ENCODE measurements at places on chromosomes 13 and 19.

- peaks cover 2% of the 10 kb centered on the region for H3K36me3 ChIP-seq
- peaks cover 17% of the 10 kb centered on the region for H3K4me1 ChIP-seq
- no peaks in the 10 kb centered on the region for H3K27me3 ChIP-seq
- no peak overlapping the region for H3K27ac ChIP-seq
- DNase-seq: no peak
These were observed 47.9 kb downstream of the RUBCNL start for GRCh38 chr13:46339035-46339666.

- H3K27me3 ChIP-seq: no peaks in the 10 kb centered on the region
- DNase-seq: no peak
- no peak overlapping the region for H3K4me3 ChIP-seq
- no peaks in the 10 kb centered on the region for H3K4me1 ChIP-seq
- H3K27ac ChIP-seq: no peak overlapping the region
These were observed 572.5 kb upstream of the SLC10A2 start for GRCh38 chr13:103638706-103639105.

DNA sequence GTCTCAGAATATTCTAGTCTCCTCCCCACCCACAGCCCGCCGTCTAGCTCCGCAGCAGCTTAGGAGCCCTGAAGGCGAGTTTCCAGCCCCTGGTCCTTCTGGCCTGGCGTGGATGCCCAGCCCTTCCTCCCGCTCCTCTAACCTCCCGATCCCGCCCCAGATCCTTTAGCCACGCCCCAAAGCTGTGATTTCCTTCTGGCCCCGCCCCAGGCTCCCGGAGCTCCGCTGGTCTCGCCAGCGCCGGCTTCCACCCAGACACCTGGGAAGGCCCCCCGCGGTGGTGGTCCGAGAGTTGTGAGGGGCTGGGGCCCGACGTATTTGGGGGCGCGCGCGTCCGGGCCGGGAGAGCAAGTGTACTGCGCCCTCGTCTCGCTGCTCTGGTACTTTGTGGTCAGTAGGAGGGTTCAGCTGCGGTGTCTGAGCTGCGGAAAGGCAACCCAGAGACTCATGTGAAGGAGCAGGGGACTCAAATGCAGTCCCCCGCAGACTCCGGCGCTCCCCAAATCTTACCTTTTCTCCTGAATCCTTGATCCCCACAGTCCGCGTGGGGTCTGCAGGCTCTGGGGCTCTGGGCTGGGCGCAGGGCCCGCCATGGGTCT is at the start of gene CGB7:
CGB7 (minus strand) TSS at position 114 of the 599 bp plus-strand sequence. CDS start 2,374 bp downstream, outside the sequence.
- H3K27me3 ChIP-seq: peaks cover 52% of the 10 kb centered on the region
- no peak for DNase-seq
- H3K4me1 ChIP-seq: peaks cover 22% of the 10 kb centered on the region
- H3K36me3 ChIP-seq: peaks cover 1% of the 10 kb centered on the region
- H3K4me3 ChIP-seq: peak within 1 kb of the TSS; percentile 79

- no peak for DNase-seq
- peak overlapping the region; percentile 88 for H3K27ac ChIP-seq
- peak overlapping the region; percentile 77 for H3K4me3 ChIP-seq
- no peaks in the 10 kb centered on the region for H3K27me3 ChIP-seq
- H3K36me3 ChIP-seq: peaks cover 2% of the 10 kb centered on the region
- peaks cover 67% of the 10 kb centered on the region for H3K4me1 ChIP-seq
These were observed 28.4 kb downstream of the UBAC2 start for GRCh38 chr13:99228737-99229691.

DNA sequence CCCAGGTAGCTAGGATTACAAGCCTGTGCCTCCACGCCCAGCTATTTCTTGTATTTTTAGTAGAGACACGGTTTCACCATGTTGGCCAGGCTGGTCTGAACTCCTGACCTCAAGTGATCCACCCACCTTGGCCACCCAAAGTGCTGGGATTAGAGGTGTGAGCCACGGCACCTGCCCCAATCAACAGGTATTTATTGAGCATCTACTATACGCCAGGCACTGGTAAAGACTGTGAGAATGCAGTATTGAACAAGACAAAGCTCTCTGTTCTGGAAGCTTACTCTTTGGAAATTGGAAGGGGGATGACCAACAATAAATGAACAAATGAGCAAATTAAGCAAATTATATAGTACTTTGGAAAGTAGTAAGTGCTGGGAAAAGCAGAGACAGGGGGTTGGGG is 21.4 kb upstream of the ERCC1 start:
- H3K4me3 ChIP-seq: peak overlapping the region; percentile 90
- peaks cover 77% of the 10 kb centered on the region for H3K4me1 ChIP-seq
- no peaks in the 10 kb centered on the region for H3K27me3 ChIP-seq
- peaks cover 41% of the 10 kb centered on the region for H3K36me3 ChIP-seq

DNA sequence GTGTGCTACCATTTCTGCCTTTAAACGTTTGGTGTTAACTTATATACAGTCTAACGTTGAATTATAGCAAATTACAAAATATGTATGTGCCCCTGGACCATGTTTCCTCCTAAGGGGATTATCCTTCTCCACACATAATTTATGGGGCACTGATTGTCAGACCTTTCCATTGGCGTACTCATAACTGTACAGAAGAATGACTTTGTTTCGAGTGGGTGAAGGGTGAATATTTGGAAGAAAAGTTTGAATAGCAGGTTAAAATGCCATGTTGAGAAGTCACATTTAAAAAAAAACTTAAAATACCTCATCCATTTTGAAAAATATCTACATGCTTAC is 58.8 kb downstream of the SLC10A2 start:
- no peak overlapping the region for H3K4me3 ChIP-seq
- H3K4me1 ChIP-seq: no peaks in the 10 kb centered on the region
- H3K27ac ChIP-seq: no peak overlapping the region
- no peak for DNase-seq
- H3K27me3 ChIP-seq: no peaks in the 10 kb centered on the region

DNA sequence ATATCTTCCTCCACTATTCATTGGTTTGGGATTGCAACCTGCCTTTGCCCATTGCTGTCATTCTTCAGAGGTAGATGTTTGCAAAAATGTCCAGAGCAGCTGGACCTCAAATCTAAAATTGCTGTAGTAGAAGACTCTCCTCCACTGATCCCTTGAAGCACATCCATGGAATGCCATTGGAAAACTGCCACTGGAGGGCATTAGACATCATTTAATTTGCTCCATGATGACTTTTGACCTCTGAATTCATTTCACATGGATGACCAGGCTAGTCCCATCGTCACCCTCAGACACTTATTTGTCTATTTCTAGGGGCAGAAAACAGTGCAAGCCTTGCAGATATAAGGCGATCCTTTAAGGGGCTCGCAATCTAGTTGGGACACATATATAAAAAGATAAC is 33.9 kb upstream of the FLT1 start:
- no peak overlapping the region for H3K4me3 ChIP-seq
- H3K36me3 ChIP-seq: no peaks in the 10 kb centered on the region
- H3K27me3 ChIP-seq: peaks cover 31% of the 10 kb centered on the region
- H3K27ac ChIP-seq: no peak overlapping the region
- DNase-seq: no peak

DNA sequence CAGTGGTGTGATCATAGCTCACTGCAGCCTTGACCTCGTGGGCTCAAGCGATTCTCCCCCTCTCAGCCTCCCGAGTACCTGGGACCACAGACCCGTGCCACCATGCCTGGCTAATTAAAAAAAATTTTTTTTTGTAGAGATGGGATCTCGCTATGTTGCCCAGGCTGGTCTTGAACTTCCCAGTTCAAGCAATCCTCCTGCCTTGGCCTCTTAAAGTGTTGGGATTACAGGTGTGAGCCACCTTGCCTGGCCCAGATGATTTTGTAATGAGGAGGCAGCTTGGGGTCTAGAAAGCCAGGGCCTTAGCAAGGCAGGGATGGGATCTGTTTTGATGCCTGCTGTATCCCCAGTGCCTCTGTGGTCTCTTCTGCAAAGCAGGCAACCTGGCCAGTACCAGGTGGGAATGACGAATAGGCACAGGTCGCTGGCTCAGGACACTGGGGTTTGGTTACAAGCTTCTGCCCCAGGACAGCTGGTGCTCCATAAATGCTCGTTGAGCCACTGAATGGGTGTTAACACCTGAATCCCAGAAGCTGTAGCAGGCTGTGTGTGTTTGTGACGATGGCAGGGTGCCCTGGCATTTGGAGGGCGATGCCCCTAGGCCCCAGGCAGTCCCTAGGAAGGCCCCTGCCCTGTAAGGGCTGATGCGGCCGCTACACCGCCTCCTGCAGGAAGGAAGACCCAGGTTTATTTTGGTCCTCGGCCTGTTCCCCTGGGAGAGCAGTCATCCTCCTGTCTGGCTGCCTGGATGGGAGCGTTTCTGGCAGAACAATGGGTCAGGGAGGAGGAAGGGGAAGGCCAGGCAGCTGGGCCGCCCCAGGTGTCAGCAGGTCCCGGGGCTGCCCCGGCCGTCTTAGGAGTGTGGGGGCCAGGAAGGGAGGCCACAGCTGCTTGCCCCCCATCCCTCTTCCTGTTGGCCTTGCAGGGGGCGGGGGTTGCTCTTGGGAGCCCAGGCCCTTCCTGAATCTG is 8.6 kb downstream of the TNFAIP8L1 start:
- H3K27me3 ChIP-seq: no peaks in the 10 kb centered on the region
- DNase-seq: no peak
- H3K27ac ChIP-seq: no peak overlapping the region
- H3K4me3 ChIP-seq: no peak overlapping the region
- peaks cover 20% of the 10 kb centered on the region for H3K36me3 ChIP-seq

GRCh38 chr13:59364641-59365085 is 799.1 kb downstream of the DIAPH3 start:
- H3K27ac ChIP-seq: no peak overlapping the region
- no peaks in the 10 kb centered on the region for H3K4me1 ChIP-seq
- H3K4me3 ChIP-seq: no peak overlapping the region
- no peak for DNase-seq

DNA sequence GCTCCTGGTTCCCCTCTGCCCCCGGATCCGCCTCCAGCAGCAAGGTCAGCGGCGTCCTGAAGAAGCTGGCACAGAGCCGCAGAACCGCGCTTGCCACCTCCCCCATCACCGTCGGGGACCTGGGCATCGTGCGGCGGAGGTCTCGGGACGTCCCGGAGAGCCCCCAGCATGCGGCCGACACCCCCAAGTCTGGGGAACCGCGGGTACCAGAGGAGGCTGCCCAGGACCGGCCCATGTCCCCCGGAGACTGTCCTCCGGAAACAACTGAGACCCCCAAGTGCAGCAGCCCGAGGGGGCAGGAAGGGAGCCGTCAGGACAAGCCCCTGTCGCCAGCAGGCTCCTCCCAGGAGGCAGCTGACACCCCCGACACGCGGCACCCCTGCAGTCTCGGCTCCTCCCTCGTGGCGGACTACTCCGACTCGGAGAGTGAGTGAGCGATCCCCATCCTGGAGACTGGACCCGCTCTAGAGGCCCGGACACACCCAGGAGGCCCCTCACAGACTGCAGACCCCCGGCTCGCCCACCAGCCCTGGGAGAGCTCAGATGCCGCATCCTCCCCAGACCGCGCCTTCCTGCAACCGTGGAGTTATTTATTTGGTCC is 1.6 kb upstream of the MRI1 start:
- peaks cover 20% of the 10 kb centered on the region for H3K4me1 ChIP-seq
- DNase-seq: no peak
- H3K4me3 ChIP-seq: peak overlapping the region; percentile 88
- no peak overlapping the region for H3K27ac ChIP-seq

DNA sequence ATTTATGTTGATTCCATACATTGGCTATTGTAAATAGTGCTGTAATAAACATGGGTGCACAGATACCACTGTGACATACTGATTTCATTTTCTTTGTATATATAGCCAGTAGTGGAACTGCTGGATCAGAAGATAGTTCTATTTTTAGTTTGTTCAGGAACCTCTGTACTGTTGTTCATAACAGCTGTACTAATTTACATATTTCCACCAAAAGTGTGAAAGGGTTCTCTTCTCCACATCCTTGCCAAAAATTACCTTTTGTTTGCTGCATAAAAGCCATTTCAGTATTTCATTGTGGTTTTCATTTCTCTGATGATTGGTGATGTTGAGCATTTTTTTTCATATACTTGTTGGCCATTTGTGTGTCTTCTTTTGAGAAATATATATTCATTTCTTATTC is 1962.1 kb downstream of the PCDH9 start:
- no peak overlapping the region for H3K4me3 ChIP-seq
- no peaks in the 10 kb centered on the region for H3K4me1 ChIP-seq
- no peak for DNase-seq
- H3K36me3 ChIP-seq: no peaks in the 10 kb centered on the region
- H3K27ac ChIP-seq: no peak overlapping the region
- H3K27me3 ChIP-seq: no peaks in the 10 kb centered on the region

- no peak for DNase-seq
- no peaks in the 10 kb centered on the region for H3K4me1 ChIP-seq
- no peaks in the 10 kb centered on the region for H3K36me3 ChIP-seq
- H3K27ac ChIP-seq: no peak overlapping the region
- H3K27me3 ChIP-seq: no peaks in the 10 kb centered on the region
These were observed 217.0 kb downstream of the NBEA start for GRCh38 chr13:35159041-35159440.

GRCh38 chr19:17766543-17767131 is 15.4 kb downstream of the FCHO1 start:
- no peaks in the 10 kb centered on the region for H3K4me1 ChIP-seq
- H3K4me3 ChIP-seq: no peak overlapping the region
- H3K27me3 ChIP-seq: no peaks in the 10 kb centered on the region

DNA sequence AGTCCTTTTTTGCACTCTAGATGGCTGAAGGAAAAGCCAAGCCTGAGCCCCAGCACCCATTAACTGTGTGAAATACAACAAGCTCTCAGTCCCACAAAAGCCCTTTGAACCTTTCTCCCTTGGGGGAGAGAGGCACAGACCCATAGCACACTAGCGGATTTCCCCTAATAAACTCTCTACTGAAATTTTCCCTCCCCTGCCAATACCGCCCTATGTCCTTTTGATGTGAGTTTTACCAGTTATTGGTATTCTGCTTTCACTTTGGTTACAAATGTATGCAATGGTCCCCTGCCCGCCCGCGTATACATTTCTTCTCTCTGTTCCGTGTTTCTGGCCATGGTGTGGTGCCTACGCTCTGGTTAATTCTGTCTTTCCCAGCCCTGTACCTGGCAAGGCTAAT is 54.0 kb upstream of the MYO16 start:
- H3K36me3 ChIP-seq: no peaks in the 10 kb centered on the region
- DNase-seq: no peak
- no peaks in the 10 kb centered on the region for H3K27me3 ChIP-seq
- no peak overlapping the region for H3K4me3 ChIP-seq

GRCh38 chr19:41310033-41310831 is at the start of gene CCDC97:
TSS of gene CCDC97 (plus strand) at chr19:41310172. CDS start at chr19:41310311, 139 bp downstream.
- H3K27me3 ChIP-seq: no peaks in the 10 kb centered on the region
- H3K36me3 ChIP-seq: peaks cover 78% of the 10 kb centered on the region
- H3K27ac ChIP-seq: peak within 1 kb of the TSS; percentile 98
- peak within 1 kb of the TSS; percentile 94 for H3K4me3 ChIP-seq

- H3K36me3 ChIP-seq: peaks cover 3% of the 10 kb centered on the region
- peaks cover 68% of the 10 kb centered on the region for H3K27me3 ChIP-seq
- H3K27ac ChIP-seq: peak overlapping the region; percentile 77
- peaks cover 7% of the 10 kb centered on the region for H3K4me1 ChIP-seq
- H3K4me3 ChIP-seq: peak overlapping the region; percentile 71
These were observed 3.2 kb upstream of the SPACA6 start for GRCh38 chr19:51689751-51690453.

- peaks cover 2% of the 10 kb centered on the region for H3K36me3 ChIP-seq
- no peak overlapping the region for H3K27ac ChIP-seq
- peaks cover 8% of the 10 kb centered on the region for H3K4me1 ChIP-seq
- DNase-seq: no peak
- no peaks in the 10 kb centered on the region for H3K27me3 ChIP-seq
These were observed 605 bp upstream of the A1BG start for GRCh38 chr19:58353717-58354477.

- H3K4me1 ChIP-seq: no peaks in the 10 kb centered on the region
- no peak overlapping the region for H3K27ac ChIP-seq
- no peak for DNase-seq
These were observed 31.1 kb upstream of the ATP12A start for GRCh38 chr13:24648983-24649687.

All from central memory CD8-positive, alpha-beta T cell (primary cell).